ENCODE measurements at places on chromosomes 3 and 15.

DNA sequence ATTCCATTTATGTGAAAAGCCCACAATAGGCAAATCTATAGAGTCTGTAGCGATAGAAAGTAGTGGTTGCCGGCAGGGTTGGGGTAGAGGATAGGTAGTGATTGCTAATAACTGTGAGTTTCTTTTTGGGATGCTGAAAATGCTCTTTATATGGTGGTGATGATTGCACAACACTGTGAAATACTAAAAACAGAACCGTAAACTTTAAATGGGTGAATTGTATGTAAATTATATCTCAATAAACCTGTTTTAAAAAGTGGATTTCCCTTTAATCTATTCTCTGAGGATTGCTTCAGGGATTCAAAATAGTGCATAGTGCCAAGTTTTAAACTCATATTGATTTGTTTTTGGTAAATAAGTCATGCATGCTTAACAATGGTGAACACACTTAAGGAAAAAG lies 140.2 kb downstream of the LPP start:
- no peak for DNase-seq

DNA sequence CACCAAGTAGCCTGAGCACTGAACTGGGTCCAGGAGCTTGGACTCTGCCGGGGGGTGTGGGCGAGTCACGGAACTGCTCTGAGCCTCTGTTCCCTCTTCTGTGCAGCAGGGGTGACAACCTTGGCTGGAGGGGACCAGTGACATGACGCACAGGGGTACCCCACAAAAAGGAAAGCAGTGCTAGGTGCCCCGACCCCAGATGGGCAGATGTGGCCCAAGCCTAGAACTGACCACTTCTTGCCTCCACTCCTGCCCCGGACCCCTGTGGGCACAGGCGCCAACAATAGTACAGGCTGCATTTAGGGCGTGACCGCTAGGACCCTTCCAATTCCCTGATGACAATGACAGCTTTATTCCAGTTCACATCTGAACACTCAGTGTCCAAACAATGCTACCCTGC lies 255.9 kb upstream of the LYSMD4 start:
- no peak for DNase-seq

DNA sequence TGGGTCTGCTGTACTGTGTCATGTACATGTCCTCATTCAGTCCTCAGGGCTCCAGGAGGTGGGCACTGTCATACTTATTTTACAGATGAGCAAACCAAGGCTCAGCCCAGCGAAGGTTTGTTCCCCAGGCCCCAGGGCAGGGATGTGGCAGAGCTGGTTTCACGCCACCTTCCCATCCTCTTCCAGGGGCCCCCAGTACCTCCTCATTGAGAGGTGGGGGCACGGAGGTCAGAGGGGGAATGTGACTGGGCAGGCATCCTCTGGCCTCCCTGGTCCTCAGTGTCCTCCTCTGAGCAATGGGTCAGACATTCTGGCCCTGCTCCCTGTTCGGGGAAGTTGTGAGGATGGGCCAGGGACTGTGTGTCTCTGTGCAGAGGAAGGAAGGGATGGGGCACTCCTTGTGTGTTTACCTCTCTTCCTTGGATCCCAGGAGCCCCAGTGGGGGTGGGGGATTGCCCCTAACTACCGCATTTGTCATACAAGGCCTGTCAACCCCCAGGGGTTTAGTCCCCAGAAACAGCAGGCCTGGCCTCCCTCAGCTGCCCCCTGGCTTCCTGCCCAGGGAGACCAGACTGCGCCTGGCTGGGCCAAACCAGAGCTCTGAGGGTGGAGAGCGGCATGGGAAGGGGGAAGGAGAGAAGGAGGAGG lies 65.9 kb upstream of the LCTL start:
- no peak for DNase-seq

DNA sequence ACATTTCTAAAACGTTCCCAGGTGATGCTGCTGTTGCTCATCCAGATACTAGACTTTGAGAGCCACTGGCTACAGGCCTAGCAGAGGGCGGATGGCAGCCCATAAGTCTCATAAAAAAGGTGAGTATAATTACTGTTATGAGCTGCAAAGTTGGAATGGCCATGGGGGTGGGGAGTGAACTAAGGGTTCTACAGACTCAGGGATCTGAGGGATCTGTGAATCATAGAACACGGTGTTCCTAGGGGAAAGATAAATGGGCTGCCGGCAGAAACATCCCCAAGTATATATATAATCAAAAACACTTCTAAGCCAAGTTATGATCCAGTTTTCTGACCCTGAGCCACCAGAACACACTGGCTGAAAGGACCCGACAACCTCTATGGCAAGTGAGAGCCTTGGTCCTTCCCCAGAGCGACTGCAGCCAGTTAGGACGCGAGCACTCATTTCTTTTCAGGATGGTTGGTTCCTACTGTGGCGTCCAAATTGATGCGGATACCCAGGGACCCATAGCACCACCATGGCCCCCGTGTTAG lies 7.9 kb upstream of the SYNM start:
- no peak for DNase-seq

DNA sequence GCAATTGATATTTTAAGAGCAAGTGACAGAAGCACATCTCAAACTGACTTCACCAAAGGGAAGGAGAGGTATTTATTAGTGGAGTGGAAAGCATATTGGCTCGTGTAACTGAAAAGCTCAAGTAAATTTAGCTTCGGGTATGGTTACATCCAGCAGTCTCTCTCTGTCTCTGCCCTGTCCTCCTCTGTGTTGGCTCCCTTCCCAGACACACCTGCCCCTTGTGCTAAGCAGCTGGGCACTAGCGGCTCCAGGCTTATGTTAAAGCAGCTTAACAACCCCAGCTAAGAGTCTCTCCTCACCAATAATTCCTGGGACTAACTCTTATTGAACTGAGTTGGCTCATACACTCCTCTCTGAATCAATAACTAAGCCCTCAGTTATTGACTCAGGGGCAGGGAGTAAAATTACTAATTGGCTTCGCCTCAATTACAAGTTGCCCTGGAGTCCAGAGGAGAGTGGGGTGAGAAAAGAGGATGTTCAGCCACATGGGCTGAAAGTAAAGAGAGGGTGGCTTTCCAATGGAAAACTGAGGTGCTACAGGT lies 12.8 kb upstream of the SH3BP5 start:
- no peak for DNase-seq

All from retinal pigment epithelial cell (primary cell).